CD4-positive, alpha-beta memory T cell (primary cell): ENCODE measurements at places on chromosomes 7 and 10.

DNA sequence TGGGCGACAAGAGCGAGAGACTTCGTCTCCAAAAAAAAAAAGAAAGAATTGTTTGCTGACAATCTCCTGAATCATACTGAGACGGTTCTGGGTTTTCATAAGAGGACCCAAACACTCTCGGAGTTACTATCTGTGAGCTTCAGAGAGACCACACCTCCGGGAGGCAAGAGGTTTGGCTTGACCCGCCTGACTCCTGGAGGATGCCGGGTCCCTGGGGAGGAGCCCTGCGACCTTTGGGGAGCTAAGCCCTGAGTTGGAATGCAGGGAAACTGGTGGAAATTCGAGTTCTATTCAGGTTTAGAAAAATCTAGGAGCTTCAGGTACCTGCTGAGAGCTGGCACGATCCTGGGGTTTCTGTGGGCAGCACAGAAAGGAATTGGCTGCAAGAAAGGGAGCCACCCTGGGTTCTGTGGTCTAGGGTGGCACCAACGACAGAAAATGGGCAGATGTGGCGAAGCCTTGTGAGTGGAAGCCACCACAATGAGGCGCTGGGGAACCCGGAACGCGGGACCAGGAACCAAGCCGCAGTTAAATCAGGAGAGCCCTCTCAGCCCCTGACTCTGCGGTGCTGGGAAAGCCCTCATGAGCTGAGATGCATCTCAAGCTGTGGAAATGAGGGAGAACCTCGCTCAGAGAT lies 21.9 kb upstream of the GATAD1 start:
- no peak for DNase-seq

DNA sequence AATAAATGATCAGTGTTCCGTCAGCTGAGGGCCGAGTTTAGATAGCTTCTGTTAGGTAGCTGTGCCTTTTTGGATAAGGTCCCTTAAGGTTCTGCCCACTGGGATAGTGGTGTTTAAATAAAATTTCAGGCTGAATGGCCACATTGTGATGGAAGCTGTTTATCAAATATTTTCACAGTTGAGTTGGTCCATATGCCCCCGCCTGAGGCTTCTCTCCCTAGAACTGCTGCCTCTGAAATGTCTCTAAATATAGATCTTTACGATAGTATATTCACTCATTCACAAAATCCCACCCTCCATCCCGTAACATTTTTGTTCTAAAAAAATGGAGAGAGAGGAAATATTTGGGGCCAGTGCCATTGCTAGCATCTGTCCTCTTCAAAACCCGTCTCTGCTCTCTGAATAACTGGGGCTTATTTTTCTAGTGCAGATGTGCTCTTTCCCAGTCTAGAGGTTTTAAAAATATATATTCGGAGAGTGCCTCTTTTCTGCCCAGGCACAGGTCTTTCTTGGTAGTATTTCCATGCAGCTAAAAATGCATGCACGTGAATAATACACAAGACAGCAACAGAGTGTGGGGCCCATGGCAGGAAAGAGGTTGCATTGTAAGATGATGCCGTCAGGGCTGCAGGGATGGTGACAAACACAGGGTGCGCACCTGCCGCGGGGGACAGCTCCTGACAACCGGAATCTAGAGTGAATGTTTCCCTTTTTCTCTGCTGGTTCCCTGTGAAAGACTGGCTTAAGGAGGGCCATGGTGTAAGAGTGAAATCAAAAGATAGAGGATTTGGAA lies 105.4 kb upstream of the BTBD16 start:
- DNase-seq = no peak

- no peak for DNase-seq
Observed at GRCh38 chr10:133461027-133461426, 7.3 kb downstream of the SCART1 start.

- no peak for DNase-seq
Observed at GRCh38 chr7:38909870-38910269, 879 bp upstream of the VPS41 start.

DNA sequence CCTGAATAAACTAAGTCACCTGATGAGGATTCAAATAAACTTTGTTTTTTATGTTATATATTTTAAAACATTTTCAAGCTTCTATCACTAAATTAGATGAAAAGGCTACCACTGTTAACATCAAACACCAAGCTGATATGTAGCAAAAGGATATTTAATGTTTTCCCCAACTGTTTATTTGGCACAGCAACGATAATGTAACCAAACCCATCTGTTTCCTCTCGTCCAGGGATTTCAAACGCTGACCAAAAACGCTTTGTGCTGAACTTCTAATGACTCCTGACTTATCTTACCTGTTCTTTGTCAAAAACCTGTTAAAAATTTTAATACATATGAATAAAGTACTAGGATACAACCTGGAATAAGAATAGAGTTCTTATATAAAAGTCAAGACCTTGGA lies 30.5 kb downstream of the DCLRE1A start:
- no peak for DNase-seq

GRCh38 chr10:77172086-77172485 lies 465.5 kb downstream of the KCNMA1 start:
- no peak for DNase-seq

GRCh38 chr10:422241-422640 lies 267.2 kb downstream of the DIP2C start:
- no peak for DNase-seq

DNA sequence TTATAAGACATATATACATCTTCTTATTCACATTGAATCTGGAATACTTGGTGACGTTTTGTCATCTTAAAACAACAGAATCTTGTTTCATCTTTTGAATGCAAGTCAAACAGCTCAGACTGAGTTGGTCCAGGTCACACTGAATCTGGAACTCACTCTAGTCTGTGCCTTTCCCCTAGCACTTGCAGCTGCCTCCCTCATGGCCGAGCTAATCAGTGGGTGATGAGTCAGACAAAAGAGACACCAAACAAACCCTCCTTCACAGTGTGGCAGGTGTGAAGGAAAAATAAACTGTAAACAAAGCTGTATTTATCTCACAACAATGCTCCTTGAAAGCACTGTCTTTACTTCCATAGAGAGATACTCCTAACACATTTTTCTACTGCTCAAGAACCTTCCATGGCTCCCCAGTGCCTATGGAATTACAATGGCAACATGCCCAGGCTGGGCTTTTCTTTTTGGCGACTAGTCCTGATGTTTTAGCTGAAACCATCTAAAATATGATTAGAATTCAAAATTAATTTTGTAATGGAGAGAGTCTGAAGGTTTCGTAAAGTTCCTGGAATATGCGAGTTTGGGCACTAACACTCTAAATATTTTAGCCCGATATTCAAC lies 140.0 kb downstream of the ZNF365 start:
- no peak for DNase-seq

- no peak for DNase-seq
Observed at GRCh38 chr10:114881901-114882300, 56.1 kb upstream of the TRUB1 start.

DNA sequence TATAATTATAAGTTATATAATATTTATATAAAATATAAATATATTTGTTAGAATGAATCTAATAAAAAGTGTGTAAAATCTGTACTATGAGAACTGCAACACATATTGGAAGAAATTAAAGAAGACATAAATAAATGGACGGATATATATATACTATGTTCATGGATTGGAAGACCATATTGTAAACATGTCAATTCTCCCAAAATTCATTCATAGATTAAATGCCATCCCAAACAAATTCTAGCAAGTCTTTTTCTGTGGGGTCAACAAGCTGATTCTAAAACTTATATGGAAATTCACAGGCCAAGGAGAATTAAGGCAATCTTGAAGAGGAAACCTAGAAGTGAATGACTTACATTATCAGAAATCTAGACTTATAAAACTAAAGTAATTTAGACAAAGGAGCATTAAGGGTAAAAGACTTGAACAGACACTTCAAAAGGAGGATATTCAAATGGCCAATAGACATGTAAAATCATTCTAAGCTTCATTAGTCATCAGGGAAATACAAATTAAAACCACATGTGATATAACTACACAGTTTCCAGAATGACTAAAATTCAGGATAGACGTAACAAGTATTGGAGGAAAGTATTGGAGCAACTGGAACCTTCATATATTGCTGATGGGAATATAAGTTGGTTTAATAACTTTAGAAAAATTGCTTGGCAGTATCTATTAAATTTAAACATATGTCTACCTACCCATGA lies 225.9 kb downstream of the EMX2 start:
- no peak for DNase-seq

DNA sequence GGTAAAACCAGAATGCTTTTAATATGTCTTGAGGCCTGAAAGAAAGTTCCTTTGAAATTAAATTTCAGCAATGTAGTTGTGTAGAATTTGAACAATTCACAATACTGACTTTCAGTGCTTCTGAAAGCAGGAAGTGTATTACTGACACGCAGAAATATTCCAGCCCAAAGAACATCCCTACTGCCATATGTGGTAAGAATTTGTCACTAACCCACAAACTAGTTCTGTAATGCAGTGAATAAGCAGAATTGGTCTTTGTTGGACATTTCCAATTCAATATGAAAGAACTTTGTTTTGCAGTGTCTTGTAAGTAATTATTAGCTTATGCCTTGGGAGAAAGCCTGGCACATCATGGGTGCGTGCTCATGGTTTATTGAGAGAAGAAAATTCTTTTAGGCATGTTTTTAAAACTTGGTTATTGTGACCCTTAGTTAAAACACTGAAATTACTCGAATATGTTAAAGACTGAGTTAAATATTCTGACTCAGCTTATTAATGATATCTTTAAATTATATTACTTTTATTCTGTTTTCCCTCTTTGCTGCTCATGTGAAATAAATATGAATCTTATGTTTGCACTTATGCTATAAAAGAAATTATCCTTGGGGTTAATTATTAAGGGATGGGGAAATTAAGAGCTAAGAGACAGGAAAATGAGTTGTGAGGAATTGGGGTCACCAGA lies 33.4 kb downstream of the PTPN12 start:
- no peak for DNase-seq

DNA sequence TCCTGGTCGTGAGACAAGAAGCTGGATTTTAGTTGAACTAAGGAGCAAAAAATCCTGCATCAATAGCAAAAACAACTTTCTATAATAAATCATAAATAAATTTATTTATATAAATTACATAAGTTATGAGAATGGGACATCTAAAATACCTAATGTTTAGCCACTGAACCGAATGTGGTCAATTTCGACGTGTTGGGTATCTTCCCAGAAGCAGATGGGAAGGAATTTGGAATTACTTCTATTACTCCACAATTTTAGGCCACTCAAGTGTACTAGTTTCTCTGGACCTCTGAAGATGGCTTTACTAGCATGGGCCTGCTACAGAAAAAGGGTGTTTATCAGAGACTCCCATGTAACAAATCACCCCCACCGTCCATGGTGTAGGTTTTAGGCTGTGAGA lies 172.0 kb downstream of the PRPF18 start:
- DNase-seq = no peak

DNA sequence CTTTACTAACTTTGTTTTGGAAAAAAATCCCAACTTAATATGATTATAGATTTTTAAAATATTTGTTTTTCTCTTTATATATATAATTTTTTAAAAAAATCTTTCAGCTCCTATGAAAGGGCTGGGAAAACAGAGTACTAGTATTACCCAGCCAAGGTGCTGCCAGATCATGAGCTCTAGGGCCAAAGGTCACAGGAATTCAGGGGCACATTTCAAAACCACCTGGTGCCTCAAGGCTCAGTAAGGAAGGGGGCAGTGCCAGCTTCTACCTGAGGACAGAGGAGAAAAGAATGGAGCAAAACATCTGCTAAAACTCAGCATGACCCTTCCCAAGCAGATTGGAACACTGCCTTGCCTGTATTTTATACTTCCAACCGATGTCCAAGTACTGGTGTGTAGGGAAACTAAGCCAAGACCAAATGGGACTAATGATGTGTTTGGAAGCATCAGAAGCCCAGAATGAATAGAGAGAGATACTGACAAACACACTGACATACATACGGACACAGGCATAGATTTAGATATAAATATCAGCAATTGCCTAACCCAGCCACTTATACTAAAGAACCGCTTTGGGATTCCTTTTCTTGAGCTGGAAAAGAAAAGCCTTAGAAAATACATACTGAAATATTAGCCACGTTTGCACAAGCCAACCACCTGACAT lies 667.3 kb downstream of the PARD3 start:
- no peak for DNase-seq

GRCh38 chr7:108267615-108268014 lies 137.5 kb upstream of the LAMB4 start:
- no peak for DNase-seq

GRCh38 chr10:29535012-29535777 lies 99.6 kb downstream of the SVIL start:
- DNase-seq = no peak

GRCh38 chr7:104552102-104552501 lies 223.7 kb downstream of the LHFPL3 start:
- no peak for DNase-seq

- no peak for DNase-seq
Observed at GRCh38 chr7:114937446-114937845, 15.6 kb downstream of the MDFIC start.

DNA sequence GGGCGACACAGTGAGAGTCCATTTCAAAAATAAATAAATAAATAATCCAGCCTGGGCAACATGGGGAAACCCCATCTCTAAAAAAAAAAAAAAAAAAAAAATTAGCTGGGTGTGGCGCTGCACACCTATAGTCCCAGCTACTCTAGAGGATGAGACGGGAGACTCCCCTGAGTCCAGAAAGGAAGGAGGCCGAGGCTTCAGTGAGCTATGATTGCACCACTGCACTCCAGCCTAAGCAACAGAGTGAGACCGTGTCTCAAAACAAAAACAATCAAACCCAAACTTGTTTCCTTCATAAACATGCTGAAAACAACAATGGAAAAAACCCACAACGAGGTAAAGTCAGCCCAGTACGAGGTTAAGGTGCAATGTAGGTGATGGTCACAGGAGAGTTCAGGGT lies 1.2 kb downstream of the COX19 start:
- DNase-seq = no peak

DNA sequence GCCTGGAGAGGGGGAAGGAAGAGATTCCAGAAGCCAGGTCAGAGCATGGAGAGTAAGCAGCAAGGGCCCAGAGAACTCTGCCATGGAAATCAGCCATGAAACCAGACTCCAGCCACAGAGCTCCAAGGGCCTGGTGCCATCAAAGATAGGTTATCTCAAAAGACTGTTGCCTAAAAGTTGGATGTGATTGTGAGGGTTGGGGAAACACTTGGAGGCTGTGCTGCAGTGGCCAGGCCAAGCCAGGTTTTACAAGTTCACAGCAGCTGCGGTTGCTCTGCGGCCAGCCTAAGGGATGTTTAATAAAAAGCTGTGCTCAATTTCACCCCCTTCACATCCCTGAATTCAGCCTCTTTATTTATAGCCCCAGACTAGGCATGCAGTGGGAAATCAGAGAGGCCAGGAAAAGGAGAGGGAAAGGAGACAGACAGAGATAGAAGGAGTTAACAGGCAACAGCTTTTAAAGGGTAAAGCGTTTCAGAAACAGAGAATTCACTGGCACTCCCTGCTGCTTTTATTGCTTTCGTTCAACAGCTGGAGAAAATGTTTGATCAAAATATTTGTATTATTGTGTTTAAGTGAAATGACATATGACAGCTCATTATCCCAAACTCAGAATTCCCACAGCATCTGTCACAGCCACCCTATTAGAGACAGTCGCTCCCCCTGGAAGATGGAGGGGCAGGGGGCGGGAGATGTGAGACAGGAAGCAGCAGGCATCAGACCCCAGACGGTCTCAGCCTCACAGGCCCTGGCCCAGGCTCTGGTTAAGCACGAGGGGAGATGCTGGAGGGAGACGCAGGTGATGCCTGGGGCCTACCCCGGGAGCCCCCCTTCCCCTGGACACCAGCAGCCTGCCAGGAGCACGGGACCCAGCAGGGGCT lies 140.1 kb downstream of the GLI3 start:
- DNase-seq = no peak
